ENCODE measurements at places on chromosomes 2 and 18.

- no peak for DNase-seq
These were observed 301.4 kb downstream of the CMPK2 start for GRCh38 chr2:6564326-6564725.

- DNase-seq = no peak
These were observed 55.1 kb downstream of the ROCK1 start for GRCh38 chr18:21056545-21056944.

- no peak for DNase-seq
These were observed 112.3 kb downstream of the FHOD3 start for GRCh38 chr18:36409779-36410178.

DNA sequence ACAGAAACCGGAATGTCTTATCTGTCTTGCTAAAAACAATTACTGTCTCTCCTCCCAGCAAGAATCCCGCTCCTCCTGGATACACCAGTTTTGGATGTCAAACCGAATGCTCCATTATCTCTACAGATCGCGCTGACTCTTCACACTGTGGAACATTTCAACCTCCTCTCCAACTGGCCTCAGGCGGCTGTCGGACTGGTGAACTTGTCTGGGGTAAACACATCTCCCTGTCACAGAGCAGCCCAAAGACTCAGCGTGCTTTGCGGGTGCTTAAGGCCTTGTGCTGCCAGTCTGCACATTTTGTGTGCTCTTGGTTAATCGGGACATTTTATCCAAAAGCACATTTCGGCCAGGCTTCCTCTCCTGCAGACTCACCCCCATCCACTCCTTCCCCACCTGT lies 173.1 kb downstream of the ICOS start:
- DNase-seq = no peak

All from HepG2 (cell line).